Type B pancreatic cell (in vitro differentiated cells): ENCODE measurements at places on chromosomes 4 and X. TPM values are rescaled to one million over a fixed set of nuclear protein-coding genes. Genes with fewer than 3 reads are reported as not detected.

GRCh38 chrX:153411255-153411987 lies at the start of gene ZFP92:
Gene ZFP92 (plus strand): TSS chrX:153411472. CDS start chrX:153418323, 6,851 bp downstream.
- no peak within 1 kb of the TSS for H3K27ac ChIP-seq
- no peaks in the 10 kb centered on the region for H3K36me3 ChIP-seq
- peak within 1 kb of the TSS; percentile 49 for H3K4me3 ChIP-seq
- H3K27me3 ChIP-seq: peaks cover 20% of the 10 kb centered on the region
- no peak for DNase-seq

The DCAF4L1 gene
- 0.12 and 0.17 TPM in 2 replicates for total RNA-seq

GRCh38 chr4:136599890-136600289 lies 932.4 kb downstream of the PCDH18 start:
- DNase-seq: no peak
- no peaks in the 10 kb centered on the region for H3K4me1 ChIP-seq
- H3K27ac ChIP-seq: no peak overlapping the region
- H3K4me3 ChIP-seq: no peak overlapping the region
- no peaks in the 10 kb centered on the region for H3K36me3 ChIP-seq

DNA sequence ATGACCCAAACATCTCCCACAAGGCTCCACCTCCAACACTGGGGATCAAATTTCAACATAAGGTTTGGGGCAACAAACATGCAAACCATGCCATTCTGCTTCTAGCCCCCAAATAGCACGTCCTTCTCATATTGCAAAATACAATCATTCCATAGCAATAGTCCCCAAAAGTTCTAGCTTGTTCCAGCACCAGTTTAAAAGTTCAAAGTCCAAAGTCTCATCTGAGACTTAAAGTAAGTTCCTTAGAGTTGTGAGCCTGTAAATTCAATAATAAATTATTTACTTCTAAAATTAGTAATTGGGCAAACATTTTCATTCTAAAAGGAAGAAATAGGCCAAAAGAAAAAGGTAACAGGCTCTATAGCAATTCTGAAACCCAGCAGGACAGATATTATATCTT lies 8.9 kb upstream of the TASL start:
- H3K4me1 ChIP-seq: no peaks in the 10 kb centered on the region
- no peaks in the 10 kb centered on the region for H3K36me3 ChIP-seq
- no peak overlapping the region for H3K4me3 ChIP-seq

GRCh38 chr4:146059865-146060264 lies 115.7 kb upstream of the LSM6 start:
- no peak overlapping the region for H3K27ac ChIP-seq
- DNase-seq: no peak
- H3K36me3 ChIP-seq: no peaks in the 10 kb centered on the region
- no peaks in the 10 kb centered on the region for H3K4me1 ChIP-seq

DNA sequence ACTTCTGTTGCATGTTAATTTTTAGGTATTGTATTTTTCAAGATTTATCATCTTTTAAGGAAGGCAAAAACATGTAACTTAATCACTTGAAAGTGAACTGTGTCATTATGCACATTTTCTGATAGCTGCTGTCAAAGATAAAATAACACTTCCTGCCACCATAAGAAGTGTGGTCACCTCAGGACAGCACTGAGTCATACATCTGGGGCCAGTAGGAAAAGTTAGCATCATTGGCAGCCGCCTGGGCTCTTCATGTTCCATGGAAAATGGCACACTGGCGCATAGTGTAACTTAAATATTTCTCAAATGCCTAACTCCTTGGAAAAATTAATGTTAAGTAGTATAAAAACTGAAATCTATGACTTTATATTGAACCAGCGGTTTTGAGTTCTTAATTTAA lies 24.2 kb downstream of the CNKSR2 start:
- H3K4me3 ChIP-seq: no peak overlapping the region
- no peaks in the 10 kb centered on the region for H3K27me3 ChIP-seq
- H3K27ac ChIP-seq: no peak overlapping the region

DNA sequence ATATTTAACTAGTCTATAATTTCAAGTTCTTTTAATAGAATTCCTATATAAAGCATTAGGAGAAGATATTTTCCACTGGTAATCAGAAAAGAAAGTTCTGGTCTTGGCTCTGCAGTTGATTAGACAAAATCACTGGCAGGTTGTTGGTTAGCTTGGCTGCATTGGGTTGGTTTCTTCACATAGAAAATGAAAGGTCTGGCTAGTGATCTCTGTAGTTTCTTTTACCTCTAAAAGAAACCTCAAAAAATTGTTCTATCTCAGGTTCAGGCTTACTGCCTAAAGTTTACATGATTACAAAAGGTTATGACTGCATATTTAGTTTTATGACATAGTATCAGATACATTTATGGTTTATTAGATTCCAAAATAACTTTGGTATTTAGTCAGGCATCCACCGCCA lies 95.8 kb upstream of the NAP1L5 start:
- H3K27me3 ChIP-seq: no peaks in the 10 kb centered on the region
- no peak overlapping the region for H3K4me3 ChIP-seq
- H3K4me1 ChIP-seq: peaks cover 4% of the 10 kb centered on the region

The HELQ gene
- total RNA-seq: 18.0 and 20.8 TPM in 2 replicates

GRCh38 chr4:90215286-90215685 lies 88.1 kb downstream of the CCSER1 start:
- DNase-seq: no peak
- H3K4me3 ChIP-seq: peak overlapping the region; percentile 76
- no peaks in the 10 kb centered on the region for H3K27me3 ChIP-seq
- H3K36me3 ChIP-seq: peaks cover 4% of the 10 kb centered on the region
- H3K27ac ChIP-seq: peak overlapping the region; percentile 94
- peaks cover 8% of the 10 kb centered on the region for H3K4me1 ChIP-seq
